ENCODE measurements at places on chromosomes 3 and 15.

DNA sequence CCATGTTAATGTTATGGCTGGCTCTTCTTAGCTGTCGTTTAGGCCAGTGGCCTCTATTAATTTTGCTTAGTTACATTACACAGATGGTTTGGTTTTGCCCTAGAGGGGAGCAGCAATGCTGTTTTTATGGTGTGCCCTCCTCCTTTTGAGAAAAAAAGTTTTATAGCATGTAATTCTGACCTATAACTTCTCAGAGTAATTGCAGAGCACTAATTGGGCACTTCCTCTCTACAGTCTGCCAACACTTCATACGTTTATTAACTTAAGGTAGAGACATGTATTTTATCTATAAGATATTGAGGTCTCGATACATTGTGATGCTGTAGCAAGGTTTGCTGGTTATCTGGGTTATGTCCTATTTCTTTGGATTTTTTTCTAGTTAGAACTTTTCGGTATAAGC is 12.2 kb downstream of the SLC25A26 start:
- no peak for DNase-seq

DNA sequence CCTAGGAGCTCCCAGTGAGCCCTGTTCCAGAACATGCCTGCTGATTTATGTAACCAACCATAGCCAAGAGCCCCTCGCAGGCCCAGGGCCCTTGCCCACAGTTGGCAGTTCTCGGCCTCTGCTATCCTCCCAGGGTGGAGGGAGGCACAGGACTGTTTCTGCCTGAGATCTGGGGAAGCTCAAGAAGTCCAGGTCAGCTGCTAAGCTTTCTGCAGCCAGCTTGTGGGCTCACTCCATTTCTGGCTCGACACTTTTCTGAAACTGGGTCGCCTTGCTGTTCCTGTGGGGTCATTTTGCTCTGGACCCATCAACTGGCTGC is 72.5 kb upstream of the HERC1 start:
- DNase-seq, result no peak

DNA sequence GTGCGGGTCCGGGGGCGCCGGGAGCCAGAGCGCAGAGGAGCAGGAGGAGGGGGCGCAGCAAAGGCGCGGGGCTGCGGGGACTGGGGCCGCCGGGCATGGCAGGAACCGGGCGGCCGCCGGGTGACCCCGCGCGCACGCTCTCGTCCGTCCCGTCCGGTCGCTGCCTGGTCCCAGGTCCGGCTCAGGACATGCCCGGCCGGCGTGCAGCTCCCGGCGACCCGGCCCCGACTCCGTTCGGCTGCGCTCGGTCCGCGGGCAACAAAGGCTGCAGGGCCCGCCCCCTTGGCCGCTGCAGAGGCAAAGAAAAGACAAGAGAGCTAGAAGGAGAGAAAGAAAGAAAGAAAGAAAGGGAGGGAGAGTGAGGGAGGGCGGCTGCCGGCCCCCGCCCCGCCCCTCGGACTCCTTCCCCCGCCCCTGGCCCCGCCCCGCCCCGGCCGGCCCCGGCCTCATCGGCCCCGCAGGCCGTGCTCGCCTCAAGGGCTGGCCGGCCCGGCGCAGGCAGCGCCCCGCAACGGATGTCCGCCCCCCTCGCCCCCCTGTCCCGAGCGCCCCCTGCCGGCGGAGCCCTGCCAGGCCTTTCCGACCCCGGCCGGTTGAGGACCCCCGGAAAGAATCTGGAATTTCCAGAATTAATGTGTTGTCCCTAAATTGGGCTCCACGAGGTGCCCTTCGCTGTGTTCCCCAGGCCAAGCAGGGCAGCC is at the start of gene ADAMTS7:
Gene ADAMTS7, minus strand, starts transcription at position 341 of the 701 bp plus-strand sequence. Its CDS starts 244 bp downstream, at position 97.
- peak; percentile 85 for DNase-seq

DNA sequence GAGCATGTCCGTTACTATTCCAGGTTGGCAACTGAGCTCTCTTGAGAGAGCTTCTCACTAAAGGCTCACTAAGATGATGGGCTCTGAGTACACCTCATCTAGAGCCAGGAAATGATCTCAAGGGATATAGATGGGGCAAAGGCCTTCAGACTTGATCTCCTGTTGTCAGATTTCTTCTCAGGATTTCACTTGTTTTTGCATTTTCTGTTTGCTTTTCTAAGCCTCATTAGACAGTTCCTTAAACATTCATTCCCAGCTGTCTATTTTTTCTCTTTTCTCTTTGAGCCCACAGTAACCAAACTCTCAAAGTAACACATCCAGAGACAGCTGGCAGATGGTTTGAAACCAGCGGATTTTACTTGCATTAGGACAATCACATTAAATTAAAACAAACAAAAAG is 28.4 kb upstream of the ARL8B start:
- no peak for DNase-seq

- DNase-seq, result no peak
These were observed 193.3 kb downstream of the ISL2 start for GRCh38 chr15:76529911-76530310.

DNA sequence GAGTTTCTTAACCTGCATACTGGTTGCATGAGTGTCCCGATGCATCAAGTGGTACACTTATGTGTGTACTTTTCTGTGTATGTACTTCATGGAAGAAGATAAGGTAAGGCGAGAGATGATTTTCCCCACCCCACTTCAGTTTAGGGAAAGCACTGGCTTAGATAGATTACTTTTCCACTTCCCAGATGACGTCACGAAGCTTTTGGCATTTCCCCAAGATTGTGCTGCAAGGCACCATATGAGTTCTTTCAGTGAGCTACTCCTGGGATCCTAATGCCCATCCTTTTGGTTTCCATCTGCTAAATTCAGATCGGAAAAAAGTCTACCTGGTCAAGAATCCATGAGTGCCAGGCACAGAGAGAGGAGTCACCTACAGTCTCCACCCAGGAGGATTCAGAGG is 4.5 kb downstream of the IL17RB start:
- no peak for DNase-seq

DNA sequence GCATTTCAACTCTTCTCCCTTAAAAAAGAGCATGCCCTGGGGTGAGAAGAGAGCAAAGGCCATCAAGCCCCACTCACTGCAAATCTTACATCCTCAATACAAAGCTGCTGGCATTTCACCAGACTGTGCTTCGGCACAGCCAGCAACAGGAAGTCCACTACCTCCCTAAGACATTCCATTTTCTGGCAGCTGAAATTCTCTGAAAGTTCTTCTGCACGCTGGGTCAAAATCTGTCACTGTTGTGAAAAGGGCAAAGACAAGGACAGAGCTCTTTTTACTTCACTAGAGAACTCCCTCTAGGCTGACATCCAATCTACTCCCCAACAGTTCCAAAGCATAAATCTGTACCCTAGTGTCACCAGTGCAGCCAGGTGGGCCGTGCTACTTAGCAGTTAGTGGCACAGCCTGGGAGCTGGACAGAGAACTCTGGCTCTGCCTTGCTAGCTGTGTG is 6.3 kb downstream of the MTMR10 start:
- no peak for DNase-seq

DNA sequence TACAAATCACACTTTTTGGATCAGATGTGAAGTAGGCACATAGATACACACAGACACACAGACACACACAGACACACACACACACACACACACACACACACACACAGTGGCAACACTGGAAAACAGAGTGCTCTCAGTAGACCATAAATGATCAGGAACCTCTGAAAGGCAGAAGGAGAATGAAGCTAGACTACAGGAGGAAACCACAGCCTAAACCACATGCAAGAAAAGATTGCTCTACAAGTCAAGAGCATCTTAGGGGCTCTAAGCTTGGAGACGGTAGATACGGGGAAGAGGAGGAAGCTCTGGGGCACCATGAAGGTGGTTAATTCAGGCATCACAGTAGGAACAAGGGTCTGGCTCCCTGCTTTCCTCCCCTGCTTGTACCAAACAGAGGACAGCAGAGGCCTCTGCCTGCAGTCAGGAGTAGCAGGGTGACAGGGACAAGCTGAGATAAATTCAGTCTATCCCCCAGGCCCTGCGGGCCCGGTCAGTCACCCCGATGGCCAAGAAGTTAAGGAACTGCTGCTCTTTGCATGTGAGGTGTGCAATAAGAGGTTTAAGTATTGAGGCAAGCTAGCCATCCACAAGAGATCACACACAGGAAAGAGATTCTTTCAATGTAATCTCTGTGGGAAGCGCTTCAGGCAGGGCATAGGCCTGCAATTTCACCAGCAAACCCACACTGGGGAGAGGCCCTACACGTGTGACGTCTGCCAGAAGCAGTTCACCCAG is 23.5 kb upstream of the ARPIN start:
- DNase-seq, result no peak

DNA sequence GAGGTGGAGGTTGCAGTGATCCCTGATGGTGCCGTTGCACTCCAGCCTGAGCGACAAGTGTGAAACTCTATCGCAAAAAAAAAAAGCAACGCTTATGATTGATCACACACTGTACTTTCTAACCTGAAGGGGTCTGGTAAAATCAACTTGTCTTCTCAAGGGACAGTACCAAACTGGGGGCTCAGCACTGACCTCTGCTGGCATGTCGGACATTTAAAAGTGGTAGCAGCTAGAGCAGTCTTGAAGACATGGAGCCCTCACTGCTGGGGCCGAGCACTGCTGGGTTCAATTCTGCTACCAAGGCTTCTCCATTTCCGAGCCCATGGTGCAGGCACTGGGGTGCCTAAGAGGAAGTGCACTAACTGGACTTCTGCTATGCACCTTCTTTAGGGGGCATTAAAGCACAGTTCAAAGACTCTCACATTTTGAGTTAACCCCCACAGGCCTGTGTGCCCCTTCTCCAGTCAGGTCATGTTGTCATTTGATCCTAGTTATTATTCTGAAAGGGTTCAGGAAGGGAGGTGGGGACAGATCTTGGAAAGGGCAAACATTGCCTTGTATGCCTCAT is 26.4 kb upstream of the LAMP3 start:
- peak; percentile 22 for DNase-seq

- no peak for DNase-seq
These were observed 15.5 kb downstream of the ANO10 start for GRCh38 chr3:43606284-43606683.

- peak; percentile 13 for DNase-seq
These were observed 334.0 kb upstream of the NR2F2 start for GRCh38 chr15:95996494-95996893.

DNA sequence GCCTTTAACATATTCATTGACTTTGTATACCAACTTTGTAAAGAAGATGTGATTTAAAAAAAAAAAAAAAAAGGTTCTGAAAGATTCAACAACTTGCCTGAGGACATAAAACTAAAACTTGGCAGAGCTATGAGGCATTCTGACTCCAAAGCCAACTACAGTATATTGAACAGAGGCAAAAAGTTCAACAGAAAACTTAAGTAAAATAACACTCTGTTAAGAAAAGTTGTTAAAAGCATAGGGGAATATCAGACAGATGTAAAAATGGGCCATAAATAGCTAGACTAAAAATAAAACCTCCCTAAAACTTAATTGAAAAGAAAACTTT is 23.4 kb downstream of the GOLIM4 start:
- no peak for DNase-seq

- DNase-seq, result no peak
These were observed 833.1 kb downstream of the NAALADL2 start for GRCh38 chr3:175692256-175692655.

DNA sequence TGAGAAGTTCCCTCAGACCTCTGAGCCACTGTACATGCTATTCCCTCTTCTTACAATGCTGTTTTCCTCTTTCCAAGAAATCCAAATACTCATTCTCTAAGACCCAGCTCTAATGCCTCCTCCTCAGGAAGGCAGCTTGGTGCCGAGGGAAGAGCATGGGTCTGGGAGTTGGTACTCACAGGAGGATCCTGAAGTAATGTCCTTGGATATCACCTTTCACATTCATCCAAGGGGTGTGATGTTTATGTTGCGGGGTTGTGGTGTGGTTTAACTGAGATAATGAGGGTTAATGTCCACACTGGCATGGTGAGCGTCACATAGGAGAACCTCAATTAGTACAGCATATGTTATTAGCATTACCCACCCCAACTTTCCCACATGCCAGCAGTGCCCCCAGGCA is 31.9 kb downstream of the MYL3 start:
- DNase-seq, result no peak

DNA sequence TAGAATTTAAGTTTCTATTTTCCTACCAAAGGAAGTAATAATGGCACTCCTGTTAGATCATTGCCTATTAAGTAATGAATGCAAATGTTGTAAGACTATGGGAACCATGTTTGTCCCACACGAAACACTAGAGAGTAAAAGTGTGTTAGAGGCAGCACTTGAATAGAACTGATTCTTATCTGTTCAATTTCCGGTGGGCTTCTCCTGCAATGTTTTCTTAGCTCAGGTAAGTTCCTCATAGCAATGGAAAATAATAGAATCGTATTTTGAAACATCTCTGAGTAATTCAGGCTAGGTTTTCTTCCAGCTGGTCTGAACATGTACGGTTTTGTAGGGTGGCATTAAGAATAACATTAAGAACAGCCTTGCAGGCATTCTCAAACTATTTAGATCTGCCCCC is 145.3 kb upstream of the LIPC start:
- DNase-seq, result no peak

DNA sequence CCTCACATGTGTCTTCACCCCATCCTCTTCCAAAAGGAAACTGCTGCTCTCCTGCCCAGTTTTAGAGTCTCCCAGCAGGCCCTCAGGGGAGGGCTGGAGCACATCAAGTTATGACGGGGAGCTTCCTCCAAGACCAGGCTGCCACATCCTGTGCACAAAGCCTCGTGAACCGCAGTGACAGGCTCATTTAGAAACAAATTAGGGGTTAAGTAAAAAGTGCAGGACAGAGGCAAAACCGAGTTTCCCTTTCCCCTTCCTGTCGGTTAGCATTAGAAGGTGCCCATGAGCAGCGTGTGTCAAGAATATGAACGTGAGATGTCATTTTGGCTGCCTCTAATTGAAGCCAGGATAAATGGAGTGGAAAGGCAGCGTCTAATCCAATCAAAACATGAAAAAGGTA is 199.7 kb downstream of the ARRDC4 start:
- DNase-seq, result no peak

GRCh38 chr3:146249921-146250320 is 984 bp downstream of the PLSCR4 start:
- no peak for DNase-seq

- DNase-seq, result no peak
These were observed 20.2 kb upstream of the CPOX start for GRCh38 chr3:98613616-98614015.

DNA sequence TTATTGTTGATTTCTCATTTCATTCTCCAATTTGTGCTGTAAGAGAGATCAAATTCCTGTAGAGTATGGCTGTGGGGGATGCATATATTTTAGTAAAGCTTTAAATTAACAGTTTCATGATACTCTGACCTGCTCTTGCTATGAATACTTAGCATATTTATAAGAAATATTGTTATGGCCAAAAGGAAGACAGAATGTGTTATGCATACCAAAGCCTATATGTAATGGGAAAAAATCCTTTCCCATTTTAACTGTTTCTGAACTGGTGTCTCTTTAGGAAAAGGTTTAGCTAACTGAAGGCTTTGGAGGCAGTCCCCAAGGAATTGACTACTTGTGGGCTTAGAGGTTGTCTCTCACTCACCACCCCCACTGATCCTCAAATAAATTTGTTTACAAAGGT is 59.2 kb downstream of the CADPS start:
- no peak for DNase-seq

- no peak for DNase-seq
These were observed 323.7 kb downstream of the ZNF621 start for GRCh38 chr3:40848421-40848820.

Measured in urothelium cell line (cell line).